ENCODE measurements at places on chromosomes 1 and 21. TPM values are rescaled to one million over a fixed set of nuclear protein-coding genes. Genes with fewer than 3 reads are reported as not detected.

ANGPTL7 gene
- total RNA-seq = not detected

DNA sequence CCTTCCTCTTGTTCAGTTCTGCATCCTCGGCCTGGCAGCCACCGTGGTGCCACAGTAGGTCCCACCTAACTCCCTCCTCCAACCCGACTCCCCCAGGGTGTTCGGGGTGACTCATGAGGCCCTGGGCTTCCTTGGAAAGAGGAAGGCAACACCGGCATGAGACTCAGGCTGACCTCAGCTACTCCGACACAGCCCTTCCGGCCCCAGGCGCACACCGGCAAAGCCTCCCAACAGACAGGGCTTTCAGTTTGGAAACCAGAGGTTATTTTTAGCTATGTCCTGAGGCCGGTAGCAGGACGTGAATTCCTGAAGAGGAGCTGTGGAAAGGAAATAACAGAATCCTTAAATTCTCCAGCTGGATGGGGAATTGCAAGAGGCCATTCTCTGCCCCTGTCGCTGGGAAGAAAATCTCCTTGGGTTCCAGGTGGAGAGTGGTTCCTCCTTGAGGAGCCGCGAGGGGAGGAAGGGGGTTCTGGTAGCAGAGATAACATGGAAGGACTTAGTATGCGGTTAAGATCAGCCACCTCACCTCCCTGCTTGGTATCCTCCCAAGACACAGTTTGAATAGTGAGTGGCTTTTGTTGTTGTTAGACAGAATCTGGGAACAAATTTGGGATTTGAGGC, 24.4 kb downstream of the PLXNA2 start:
- DNase-seq = no peak

DNA sequence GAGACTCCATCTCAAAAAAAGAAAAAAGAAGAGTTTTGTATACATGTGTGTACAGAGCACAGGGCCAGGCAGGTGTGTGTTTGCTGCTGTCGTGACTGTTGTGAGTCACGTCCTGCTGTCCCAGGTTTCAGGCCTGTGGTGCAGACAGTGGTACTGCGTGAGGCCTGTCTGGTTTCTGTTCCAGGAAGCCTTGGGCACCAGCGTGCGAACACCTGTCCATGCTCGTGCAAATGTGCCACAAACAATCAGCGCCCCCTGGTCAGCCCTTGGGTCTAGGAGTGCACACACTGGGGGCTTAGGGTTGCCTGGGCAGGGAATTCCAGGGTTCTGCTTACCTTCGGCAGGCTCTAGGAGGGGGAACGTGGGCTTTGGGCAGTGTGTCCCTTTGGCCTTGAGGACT, 16.9 kb downstream of the GPR157 start:
- no peak for DNase-seq

DMBX1 gene
- total RNA-seq = not detected

- DNase-seq = no peak
Observed at GRCh38 chr1:41239988-41240610, 2.0 kb downstream of the SCMH1 start.

HSPG2 gene
- 3.7 TPM for total RNA-seq

GRCh38 chr1:40462956-40463590, 12.8 kb downstream of the ZFP69B start:
- no peak for DNase-seq
